ENCODE measurements at places on chromosomes 11 and 22.
A peak's percentile ranks its signal among the peaks of the same experiment; 100 is the strongest.

GRCh38 chr11:1864231-1864630 lies 11.3 kb downstream of the LSP1 start:
- no peak for DNase-seq

- no peak for DNase-seq
Observed at GRCh38 chr22:24029304-24029703, 18.2 kb downstream of the CABIN1 start.

- no peak for DNase-seq
Observed at GRCh38 chr22:44728761-44729324, 23.5 kb upstream of the ARHGAP8 start.

- no peak for DNase-seq
Observed at GRCh38 chr11:68336716-68337115, 24.3 kb downstream of the LRP5 start.

DNA sequence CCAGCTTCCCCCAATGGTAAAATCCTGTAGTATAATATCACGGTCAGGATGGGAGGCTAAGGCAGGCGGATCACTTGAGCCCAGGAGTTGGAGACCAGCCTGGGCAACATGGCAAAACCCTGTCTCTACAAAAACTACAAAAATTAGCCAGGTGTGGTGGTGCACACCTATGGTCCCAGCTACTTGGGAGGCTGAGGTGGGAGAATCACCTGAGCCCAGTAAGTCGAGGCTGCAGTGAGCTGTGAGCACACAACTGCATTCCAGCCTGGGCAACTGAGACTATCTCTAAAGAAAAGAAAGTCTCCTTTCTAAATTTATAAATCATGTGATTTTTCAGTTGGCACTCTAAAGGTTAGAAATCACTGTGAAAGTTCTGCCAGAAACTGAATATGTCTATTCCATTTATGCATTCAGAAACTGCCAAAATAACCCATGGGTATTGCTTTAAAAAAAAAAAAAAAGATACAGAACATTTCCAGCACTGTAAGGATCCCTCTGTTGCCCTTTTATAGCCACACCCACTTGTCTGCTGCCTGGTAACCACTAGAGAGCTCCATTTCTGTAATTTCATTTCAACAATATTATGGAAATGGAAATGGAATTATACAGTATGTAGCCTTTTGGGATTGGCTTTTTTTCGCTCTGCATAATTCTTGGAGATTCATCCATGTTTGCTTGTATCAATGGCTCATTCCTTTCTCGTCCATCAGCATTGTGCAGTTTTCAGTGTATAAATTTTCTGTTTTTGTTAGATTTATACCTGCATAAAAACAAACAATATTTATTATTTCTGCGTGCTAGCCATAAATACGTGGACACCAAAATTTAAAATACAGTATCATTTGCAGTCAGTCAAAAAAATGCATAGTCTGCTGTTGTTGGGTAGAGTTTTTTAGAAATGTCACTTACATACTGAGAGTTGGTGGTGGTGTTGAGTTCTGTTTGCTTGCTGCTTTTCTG lies 9.4 kb downstream of the CDC45 start:
- DNase-seq: no peak

DNA sequence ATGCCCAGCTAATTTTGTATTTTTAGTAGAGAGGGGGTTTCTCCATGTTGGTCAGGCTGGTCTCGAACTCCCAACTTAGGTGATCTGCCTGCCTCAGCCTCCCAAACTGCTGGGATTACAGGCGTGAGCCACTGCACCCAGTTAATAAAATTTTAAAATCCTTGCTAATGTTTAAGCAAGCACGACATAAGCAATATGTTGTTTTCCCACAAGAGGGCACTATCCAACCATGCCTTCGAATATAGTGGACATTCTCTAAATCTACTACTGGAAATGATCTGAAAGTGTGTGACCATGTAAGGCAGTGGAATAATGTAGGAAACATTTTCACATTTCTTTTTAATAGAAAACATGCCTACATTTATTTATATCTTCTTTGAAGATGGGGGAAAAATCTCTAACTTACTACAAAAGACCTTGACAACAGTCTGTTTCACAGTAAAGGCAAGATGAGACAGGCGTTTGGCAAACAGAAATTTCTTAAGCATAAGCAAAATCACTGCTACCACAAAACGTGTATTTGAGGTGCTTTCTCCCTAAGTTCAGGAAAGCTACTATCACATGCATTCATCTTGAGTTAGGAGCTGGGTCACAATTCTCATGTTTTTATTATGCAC lies 38.2 kb downstream of the PITPNB start:
- DNase-seq: peak; percentile 60

- DNase-seq: no peak
Observed at GRCh38 chr22:46770151-46770641, 7.7 kb downstream of the TBC1D22A start.

DNA sequence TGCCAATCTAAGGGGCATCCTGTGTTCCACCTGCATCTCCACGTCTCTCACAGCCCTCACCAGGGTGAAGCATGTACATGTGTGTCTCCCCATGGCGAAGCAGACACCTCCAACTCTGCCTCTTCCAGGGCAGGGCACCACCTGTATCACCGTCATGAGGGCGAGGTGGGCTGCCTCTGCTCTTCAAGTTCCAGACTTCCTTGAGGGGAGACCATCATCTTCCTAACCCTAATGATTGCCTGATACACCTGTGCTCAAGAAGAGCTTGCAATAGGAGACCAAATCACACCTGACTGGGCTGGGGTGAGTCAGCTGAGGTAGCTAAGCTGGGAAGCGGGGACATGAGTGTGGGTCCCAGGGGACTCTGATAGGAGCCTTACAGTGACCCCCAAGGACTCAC lies 43.7 kb downstream of the GAB4 start:
- no peak for DNase-seq

GRCh38 chr11:120248551-120249278 lies 8.8 kb downstream of the POU2F3 start:
- DNase-seq: no peak

- no peak for DNase-seq
Observed at GRCh38 chr11:20973940-20974559, 304.7 kb downstream of the NELL1 start.

DNA sequence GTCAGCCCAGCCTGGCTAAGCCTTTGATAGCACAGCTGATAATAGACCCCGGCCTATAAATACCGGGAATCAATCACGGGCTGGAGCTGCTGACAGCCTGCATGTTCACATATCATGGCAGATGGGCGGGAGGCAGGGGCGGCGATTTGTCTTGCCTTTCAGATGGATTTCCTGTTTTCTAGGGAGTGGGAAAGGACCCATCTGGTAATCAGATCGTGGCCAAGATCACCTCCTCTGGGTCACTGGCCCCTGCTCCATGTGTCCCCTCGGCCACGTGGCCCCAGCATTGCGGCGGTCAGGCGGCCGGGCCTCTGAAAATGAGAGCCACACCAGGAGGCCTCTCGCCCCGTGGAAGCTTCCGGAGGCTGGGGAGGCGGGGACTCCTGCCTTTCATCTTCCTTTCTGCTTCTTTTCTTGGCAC lies 36.6 kb downstream of the SMIM38 start:
- DNase-seq: no peak

- peak; percentile 77 for DNase-seq
Observed at GRCh38 chr11:33735271-33736147, 714 bp downstream of the CD59 start.

GRCh38 chr11:125356797-125357196 lies 139.3 kb downstream of the FEZ1 start:
- no peak for DNase-seq

GRCh38 chr11:63507511-63507910 lies 1.6 kb downstream of the LGALS12 start:
- no peak for DNase-seq

DNA sequence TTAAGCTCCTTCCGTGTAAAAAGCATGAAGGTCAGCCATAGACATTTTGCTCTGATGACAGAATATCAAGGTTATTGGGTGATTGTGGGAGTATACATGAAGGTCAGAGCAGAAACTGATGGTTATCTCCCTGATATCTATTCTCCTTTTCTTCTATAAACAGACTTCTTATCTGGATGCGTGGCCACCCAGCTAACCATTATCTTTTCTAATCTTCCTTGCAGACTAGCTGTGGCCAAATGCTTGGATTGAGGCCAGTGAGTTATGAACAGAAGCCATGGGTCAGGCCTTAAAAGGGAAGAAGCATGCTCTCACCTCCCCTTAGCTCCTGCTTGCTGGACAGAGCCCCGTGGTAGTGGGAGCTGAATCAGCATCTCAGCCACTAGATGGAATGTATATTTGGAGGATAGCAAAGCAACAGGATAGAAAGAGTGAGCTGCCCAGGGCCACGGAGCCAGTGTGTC lies 31.3 kb upstream of the LRRC55 start:
- DNase-seq: no peak

- DNase-seq: no peak
Observed at GRCh38 chr11:61972672-61973475, 5.4 kb upstream of the FTH1 start.

GRCh38 chr22:36253523-36254490 lies 874 bp downstream of the APOL1 start:
- DNase-seq: no peak

- no peak for DNase-seq
Observed at GRCh38 chr22:46679706-46680269, 58.3 kb downstream of the CERK start.

GRCh38 chr11:11313426-11313825 lies 39.6 kb downstream of the CSNK2A3 start:
- DNase-seq: peak; percentile 10

DNA sequence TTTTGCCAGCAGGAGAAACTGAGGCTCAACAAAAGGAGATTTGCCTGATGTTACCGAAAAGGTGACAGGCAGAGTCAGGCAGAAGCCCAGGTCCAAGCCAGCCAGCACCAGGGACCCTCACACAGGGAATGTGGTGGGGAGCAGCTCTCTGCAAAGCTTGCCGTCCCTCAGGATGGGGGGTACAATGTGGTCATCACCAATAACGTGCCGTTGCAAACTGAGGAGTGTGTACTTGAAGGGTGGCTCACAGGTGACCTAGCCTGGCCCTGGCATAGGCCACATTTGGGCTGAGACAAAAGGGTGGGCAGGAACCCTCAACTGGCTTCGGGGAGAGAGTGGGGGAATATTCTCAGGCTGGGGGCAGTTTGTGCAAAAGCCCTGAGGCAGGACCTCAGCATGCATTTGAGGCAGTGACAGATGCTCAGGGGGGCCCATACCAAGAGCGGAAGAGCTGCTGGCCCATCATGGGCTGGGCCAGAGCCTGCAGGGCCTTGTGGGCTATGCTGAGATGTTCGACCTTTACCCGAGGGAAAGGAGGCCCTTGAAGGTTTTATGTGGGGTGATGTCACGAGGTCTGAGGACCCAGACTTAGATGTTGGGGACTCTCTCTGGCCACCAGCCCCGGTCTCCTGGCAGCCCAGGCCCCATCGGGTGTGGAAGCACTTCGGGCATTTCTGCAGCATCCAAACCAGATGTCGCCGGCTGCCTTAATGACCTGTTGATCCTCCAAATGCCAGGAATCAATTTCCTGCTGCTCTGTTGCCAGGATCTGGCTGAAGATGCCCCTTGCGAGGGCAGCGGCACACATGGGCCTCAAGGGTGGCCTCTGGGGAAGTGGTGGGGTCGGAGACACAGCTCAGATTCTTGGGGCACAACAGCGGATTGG lies 57.4 kb upstream of the SHISAL1 start:
- no peak for DNase-seq

GRCh38 chr11:133306019-133306418 lies 226.3 kb downstream of the OPCML start:
- no peak for DNase-seq

DNA sequence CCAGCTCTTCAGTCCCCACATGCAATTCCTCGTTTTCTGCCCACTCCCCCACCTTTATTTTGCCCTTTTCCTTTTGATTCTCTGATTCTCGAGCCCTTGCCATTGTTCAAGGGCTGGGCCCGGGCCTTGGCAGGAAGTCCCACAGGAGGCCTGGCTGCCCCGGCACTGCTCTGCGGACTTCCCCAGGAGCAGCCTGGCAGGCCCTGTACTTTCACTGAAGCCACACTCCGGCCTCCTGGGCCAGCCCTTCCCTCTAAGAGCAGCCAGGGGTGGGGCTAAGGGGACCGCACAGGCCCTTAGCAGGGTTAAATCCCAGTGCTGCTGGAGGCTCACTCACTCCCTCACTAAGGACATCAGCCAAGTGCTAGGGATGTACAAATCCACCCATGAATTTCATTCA lies 4.1 kb downstream of the LRRC32 start:
- DNase-seq: no peak

GRCh38 chr22:34798605-34799004 lies 267.4 kb upstream of the ISX start:
- no peak for DNase-seq

DNA sequence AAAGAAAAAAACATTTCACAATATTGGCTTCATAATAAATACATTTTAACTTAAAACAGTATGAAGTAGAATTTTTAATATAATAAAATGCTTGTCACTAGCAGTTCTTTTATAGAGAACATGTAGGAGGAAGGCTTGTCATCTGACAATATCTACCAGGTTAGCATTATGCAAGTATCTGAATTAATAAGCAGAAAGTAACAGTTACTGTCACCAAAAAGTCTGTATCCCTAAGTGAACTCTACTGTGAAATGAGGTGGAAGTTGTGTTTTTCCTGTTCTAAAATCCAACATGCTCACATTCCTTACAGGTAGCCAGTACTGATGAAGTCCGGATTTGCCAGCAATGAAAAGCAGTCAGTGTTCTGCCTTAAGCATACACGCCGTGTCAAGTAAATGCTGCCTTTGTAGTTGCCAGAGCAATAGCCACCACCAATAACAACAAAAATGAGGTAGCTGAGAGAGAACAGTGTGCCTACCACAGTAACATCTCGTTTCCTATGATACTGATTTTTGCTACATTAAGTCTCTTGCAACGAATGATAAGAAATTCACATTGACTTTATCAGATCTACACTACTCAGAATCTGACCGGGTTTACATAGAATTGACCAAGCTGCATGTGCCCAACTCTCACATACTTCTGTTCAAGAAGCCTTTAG lies 95.5 kb downstream of the SIK3 start:
- DNase-seq: no peak

- DNase-seq: no peak
Observed at GRCh38 chr11:35785287-35786167, 123.0 kb downstream of the TRIM44 start.

- no peak for DNase-seq
Observed at GRCh38 chr11:1293619-1294015, 15.8 kb downstream of the TOLLIP start.

- DNase-seq: no peak
Observed at GRCh38 chr11:119545978-119546915, 123.3 kb upstream of the THY1 start.

DNA sequence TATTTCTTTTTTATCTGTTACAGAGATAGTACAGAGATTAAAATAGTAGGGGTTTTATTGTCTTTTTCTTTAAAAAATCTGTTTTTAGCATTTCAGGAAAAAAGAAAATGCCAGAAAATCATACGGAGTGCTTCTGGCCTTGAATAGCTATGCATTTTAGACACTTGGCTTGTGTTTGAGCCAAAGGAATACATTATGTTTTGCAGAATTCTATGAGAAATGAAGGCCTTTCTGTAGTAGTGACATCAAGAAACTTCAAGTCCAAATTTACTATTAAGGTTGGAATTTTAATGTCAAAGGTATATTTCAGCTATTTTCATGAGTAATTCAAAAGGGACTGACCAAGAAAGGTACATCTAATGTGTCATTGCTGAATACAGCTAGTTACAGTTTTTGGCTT lies 56.3 kb upstream of the DDI1 start:
- no peak for DNase-seq
